ENCODE measurements at places on chromosomes 5 and 9.
A peak's percentile ranks its signal among the peaks of the same experiment; 100 is the strongest.

GRCh38 chr5:126544087-126544740 is 50.8 kb downstream of the ALDH7A1 start:
- DNase-seq, result no peak

DNA sequence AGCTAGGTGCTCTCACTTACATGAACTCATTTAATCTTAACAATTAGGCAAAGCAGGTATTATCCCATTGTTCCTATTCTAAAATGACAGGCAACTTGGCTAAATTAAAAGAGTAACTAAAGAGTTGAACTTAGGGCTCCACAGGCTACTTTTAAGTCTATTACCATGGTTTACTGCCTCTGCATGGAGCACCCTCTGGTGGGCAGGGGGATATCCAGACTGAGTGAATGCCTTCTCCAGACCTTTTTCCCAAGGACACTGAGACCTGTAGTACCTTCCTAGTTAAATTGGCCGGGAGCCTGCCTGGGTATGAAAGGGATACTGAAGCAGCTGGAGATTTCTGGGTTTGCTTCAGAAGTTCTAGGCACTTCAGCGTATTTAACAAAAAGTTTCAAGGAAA is 238.1 kb downstream of the ELAVL2 start:
- no peak for DNase-seq

DNA sequence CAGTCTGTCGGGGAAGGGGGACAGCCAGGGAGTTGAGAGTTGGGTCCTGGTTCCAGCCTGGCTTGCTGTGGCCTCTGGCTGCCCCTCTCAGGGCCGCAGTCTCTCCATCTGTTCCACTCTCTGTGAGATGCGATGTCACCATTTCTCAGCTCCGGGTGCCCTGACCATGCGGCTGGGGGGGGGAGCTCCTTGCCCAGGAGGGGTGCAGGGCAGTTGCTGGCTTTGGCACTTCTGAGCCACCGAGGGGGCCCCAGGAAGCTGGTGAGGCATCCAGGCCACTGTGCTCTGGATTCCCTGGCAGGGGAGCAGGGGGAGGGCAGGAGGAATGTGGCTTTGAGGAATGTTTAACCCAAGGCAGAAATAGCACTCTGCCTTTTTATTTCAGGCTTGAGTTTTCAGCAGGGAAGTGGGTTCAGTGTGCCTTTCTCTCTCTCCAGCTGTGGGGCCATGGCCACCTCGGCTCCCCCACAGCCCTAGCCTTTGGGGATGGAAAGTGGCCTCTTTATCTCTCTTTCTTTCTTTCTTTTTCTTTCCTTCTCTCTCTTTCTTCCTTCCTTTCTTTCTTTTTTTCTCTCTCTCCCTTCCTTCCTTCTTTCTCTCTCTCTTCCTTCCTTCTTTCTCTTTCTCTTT is 11.0 kb downstream of the NCS1 start:
- DNase-seq, result no peak

GRCh38 chr5:33035851-33036527 is 324.9 kb downstream of the NPR3 start:
- no peak for DNase-seq

GRCh38 chr5:104937598-104937997 is 1375.0 kb upstream of the NUDT12 start:
- DNase-seq, result no peak

DNA sequence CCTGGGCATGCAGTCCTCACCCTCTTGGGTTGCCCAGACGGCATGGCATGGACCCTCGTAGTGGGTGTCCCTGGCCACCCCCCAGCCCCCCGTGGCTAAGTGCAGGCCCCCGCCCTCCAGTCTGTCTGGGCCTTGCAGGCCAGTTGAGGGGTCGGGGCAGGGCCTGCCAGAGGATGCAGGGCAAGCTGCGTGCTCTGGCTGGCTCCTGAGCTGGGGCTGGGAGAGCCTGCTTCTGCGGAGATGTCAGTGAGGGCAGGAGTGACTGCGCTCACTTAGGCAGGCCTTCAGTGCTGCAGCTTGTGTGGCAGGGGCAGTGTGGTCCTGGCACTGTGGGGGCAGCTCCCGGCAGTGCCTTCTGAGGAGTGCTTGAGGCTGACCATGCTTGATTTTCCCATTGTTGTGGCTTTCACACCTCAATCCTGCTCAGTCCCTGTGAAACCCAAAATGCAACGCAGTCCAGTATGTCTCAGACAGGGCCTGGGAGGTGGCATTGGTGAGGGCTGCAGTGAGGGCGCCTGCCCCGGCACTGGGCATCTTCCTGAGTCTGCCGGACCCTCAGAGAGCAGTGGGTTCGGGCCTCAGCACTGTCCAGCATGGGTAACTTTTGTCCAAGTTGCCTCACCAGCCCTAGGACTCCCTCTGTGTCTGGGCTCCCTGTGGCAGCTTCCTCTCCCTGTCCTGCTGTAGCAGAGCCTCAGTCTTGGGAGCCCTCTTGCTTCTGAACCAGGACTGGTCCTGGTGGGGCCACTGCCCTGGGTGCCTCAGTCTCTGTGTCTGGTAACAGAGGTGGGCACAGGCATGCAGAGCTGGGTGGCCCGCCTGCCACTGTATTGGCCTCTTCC is 93.0 kb downstream of the PHF2 start:
- DNase-seq, result peak; percentile 59

GRCh38 chr5:58855851-58856739 is 273.2 kb downstream of the RAB3C start:
- DNase-seq, result no peak

- peak; percentile 61 for DNase-seq
These were observed 3.1 kb downstream of the KLF9 start for GRCh38 chr9:70411121-70411929.

DNA sequence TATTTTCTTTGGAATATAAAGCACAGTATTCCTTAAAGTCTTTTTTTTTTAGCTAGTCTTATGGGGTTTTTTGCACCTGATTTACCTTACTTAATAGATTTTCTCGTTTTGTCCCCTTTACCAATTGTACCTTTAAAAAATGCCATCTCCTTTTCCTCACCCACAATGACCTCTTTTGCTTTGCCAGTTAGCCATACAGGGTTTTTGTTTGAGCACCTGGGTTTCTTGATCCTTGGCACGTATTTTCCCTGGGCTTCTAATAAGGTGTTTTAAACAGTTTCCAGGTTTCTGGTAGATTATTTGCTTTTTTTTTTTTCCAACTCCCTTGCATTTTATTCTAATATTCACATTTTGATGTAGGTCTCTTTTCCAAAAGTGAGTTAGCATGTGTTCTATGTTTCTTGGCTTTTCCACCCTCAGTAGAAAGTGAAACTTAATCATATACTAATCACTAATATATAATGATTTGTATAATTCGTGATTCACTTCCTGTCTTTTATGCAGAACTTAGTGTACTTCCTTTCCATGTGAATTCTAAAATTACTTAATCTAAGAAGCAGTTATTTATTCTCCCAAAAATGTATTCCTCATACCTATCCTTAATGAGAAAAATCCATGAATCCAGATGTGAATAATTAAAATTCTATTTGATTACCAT is 673.9 kb upstream of the RGMB start:
- no peak for DNase-seq

- DNase-seq, result no peak
These were observed 21.1 kb downstream of the ORM2 start for GRCh38 chr9:114350636-114351401.

DNA sequence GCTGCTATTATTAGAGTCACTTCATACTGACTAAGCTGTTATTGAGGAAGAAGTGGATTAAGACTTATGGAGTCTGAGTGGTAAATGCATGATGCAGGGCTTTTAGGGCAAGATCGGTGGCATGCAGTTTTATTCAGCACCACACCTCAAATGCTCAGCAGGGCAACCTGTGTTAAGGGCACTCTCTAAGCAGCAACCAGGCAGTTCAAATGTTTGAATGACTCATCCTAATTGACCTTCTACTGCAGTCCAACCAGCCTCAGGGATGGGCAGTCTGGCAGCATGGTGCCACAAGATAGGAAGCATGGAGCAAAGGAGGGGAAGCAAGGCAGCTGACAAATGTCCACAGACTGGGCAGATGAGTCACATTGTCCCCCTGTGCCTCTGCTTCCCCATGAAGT is 80.2 kb upstream of the MIER3 start:
- DNase-seq, result no peak

GRCh38 chr9:125743682-125744428 is 3.3 kb upstream of the PBX3 start:
- DNase-seq, result no peak

- DNase-seq, result no peak
These were observed 2.1 kb downstream of the FBXW2 start for GRCh38 chr9:120791161-120791560.

DNA sequence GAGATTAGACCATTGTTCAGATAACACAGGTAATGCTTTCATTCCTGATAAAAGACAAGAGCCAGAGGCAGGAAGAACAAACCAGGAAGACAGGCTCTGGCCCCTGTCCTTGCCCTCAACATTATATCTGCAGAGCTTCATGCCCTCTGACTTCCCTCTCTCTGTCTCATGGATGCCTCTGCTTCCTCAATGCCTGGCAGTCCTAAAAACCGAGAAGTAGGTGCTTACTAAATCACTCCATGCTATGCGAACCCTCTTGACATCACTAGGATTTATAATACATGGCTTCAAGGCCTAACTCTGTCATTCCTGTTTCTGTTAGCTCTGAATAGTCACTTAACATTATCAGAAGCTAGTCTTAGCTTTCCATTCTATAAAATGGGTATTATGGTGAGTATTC is 117.8 kb downstream of the TLR4 start:
- no peak for DNase-seq

GRCh38 chr9:136525207-136525606 is 20.6 kb downstream of the NOTCH1 start:
- no peak for DNase-seq

GRCh38 chr5:149860801-149861322 is 83.7 kb downstream of the PDE6A start:
- DNase-seq, result peak; percentile 78

DNA sequence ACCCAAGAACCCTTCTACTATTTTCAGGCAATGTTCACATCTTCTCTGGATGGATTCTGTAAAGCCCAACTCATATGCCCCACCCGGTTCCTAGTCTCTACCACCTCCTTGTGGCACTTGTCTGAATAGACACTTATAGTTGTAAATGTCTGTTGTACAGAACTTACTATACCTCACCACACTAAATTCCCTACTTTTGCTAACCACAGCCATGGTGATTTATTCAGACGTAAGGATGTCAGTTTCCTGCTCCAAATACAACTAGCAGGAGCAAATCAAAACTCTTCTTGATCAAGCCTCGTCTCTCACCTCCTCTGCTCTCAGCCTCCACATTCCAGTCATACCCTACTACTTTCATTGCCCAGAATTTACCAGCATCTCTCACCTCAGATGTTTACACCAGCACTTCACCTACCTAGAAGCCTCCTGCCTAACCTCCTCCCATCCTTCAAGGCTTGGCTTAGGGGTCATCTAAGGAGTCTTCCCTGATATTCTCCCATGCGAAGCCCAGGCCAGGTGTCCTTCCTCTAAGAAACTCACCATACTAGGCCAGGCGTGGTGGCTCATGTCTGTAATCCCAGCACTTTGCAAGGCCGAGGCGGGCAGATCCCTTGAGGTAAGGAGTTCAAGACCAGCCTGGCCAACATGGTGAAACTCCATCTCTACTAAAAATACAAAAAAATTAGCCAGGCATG is 75.5 kb downstream of the MAPKAP1 start:
- DNase-seq, result no peak

DNA sequence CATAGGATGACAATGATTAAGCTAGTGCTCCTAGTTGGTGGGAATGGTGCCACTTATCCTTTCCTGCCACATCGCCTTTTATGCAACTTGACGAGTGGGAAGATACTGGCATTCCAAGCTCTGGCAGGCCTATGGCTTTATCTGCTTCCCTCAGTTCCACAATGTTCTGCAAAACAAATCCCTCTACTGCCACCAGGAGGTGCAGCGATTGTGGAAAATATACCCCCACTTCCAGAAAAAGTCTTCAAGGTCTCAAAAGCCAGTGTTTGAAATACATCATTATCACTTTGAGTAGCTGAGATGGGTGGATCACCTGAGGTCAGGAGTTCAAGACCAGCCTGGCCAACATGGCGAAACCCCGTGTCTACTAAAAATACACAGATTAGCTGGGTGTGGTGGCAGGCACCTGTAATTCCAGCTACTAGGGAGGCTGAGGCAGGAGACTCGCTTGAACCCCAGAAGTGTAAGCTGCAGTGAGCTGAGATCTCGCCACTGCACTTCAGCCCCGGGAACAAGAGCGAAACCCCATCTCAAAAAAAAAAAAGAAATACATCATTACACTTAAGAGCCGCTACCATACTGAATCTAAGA is 3.4 kb downstream of the CLINT1 start:
- DNase-seq, result no peak

DNA sequence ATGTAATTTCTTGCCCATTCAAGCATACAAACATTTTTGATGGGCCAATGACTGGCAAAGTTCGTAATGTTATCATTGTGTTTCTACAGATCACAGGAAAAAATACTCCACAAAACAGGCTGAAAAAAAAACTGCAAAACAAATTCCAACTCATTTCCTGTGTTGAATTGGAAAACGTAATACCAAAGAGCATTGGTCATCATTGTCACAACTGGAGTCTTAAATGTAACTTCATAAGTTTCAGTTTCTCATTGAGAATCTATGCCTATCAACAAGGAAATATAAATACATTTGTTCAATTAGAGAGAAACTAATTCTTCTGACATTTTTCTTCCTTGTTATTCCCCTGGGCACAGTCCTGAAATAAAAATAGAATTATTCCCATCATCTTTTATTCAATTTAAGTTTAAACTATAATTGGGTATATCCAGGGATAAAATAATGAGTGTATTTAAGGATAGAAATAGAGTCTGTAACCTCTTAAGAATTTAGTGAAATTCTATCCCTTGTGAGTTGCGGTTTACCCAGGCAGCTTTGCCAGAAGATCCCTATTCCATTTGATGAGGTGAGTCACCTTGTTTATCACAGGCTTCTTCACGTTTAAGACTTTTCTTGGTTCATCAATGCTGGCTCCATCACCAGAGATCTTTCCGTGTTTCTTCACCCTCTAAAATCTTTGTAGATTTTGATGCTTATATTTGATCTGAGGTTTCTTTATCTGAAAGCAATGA is 112.7 kb upstream of the ITGA1 start:
- DNase-seq, result no peak

DNA sequence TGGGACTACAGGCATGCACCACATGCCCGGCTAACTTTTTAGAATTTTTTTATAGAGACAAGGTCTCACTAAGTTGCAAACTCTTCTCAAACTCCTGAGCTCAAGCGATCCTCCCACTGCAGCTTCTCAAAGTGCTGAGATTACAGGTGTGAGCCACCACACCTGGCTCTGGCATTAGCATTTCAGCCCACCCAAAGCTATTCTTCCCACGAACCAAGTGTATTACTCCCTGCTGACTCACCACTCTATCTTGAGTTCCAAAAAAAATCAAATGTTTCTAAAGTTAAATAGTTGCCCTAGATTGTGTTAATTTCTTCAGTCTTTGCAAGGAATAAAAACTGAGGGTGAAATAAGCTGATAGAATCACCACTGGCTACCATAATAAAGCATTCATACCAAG is 205.5 kb downstream of the ARRDC3 start:
- DNase-seq, result no peak

DNA sequence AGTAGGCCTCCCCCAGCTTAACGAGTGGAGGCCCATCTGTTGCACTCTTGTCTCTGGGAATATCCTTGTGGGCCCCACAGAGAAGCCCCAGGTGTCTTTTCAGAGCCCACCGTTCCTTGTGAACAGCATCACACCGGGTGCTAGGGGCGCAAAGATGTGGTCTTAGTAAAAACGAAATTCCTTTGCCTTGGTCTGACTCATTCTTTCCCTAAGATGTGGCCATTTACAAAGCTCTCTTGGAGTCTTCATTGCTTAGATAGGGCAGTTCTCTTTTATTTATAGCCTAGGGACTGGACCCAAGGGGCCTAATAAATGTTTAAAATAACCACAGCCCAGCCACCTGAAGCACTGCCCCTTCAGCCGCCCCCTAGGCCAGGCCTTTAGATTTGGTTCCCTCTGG is 52.8 kb upstream of the RPL26L1 start:
- no peak for DNase-seq
